ENCODE measurements at places on chromosomes 6 and 20.

GRCh38 chr6:143050509-143050908, 10.2 kb upstream of the AIG1 start:
- DNase-seq, result no peak

GRCh38 chr6:169803271-169803811, 51.9 kb downstream of the ERMARD start:
- no peak for DNase-seq

- peak; percentile 83 for DNase-seq
These were observed 54.4 kb upstream of the ZNF337 start for GRCh38 chr20:25750765-25751696.

DNA sequence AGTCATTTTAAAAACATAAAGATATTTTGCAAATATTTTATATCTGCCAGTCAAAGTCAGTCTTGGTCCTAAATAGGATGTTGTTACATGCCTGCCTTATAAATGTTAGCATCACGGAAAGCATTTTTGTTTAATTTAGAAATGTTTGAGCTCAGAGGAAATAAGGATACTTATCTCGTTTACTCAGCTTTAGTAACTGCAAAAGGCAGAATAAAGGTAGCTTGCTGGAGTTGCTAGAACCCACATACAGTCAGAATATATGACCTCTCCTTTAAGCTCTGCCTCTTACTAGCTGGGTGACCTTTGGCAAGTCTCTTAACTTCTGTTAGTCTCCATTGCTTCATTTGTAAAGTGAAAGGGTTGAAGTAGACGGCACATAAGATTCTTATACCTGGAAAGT, 867.3 kb downstream of the KIF16B start:
- DNase-seq, result no peak

DNA sequence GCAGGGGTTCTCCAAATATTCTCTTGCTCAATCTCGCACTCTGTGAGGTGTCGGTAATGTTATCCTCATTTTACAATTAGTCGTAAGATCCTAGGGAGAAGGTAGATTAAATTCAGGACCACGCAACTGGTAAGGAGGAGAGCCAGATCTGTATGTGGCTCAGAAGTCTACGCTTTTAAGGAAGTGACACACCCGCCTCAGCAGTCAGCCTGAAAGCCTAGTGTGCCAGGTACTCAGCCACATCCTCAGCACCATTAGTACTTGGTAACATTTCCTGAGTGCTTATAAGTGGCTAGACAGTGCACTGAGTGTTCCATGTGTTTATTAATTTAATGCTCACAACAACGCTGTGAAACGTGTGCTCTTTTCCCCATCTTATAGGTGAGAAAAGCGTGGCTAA, 63.7 kb downstream of the DHX35 start:
- DNase-seq, result no peak

DNA sequence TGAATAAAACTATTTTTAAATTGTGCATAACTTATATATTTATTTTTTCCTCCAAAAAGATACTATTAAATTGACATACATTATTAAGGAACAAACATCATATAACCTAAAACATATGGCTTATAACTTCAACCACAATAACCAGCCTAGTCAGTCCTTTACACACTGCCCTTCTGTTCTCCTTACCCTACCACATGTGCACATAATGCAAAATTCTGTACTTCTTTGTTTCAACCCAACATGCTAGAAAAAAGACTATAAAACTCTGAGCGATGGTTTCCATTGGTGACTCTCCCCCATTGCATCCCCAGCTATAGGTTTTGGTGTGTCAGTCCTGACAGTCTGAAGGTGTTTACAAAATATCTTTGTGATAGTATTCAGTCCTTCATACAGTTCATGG, 14.8 kb upstream of the TTK start:
- no peak for DNase-seq

- no peak for DNase-seq
These were observed 261.1 kb downstream of the QKI start for GRCh38 chr6:163675611-163676010.

DNA sequence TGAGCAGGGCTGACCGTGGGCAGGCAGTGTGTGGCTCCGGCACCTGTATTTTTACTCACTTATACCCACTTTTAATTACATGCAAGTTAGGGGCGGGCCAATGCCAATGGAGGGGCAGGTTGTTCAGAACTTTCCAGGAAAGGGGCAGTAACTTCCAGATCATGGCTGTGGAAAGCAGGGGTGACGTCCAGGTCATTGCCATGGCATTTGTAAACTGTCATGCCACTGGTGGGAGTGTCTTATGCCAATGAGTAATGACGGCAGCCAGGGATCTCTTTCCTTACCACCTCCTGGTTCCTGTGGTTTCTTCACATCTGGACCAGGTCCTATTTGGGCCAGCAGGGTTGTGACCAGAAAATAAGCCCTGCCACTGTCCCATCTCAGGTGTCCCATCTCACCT, 258.7 kb downstream of the THBS2 start:
- no peak for DNase-seq

- DNase-seq, result peak; percentile 84
These were observed at the start of gene SCUBE3 for GRCh38 chr6:35213824-35214756. Gene SCUBE3 (plus strand): TSS chr6:35213956. CDS start chr6:35214419, 463 bp downstream.

GRCh38 chr6:2556761-2557160, 194.0 kb downstream of the MYLK4 start:
- no peak for DNase-seq

GRCh38 chr20:38715646-38716045, 8.6 kb upstream of the SLC32A1 start:
- DNase-seq, result no peak

DNA sequence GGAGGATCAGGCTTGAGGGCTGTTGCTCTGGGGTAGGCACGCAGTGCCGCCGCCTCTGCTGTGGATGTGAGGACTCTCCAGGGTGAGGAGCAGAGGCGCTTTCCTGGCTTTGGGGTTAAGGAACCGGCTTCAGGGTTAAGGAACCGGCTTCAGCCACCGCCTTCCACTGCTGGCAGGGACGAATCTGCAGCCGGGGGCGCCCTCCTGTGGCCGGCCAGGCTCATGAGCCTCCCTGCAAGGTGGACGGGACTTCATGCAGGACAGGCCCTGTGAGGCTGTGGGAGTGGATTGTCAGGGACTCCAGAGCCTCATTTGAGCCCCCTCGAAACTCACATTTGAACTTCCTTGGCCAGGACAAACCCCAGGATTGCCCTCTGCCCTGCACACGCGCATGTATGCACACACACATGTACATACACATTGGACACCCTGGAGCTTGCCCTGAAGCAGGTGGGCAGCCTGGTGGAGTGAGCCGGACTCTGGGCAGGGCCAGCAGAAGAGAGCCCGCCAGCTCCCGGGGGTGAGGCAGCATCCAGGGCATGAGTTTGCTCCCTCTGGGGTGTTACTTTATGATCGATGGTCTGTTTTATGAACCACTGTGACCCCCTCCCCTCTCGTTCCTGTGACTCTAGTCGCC, 146.9 kb downstream of the PHACTR3 start:
- peak; percentile 85 for DNase-seq

- DNase-seq, result no peak
These were observed 33.3 kb upstream of the LAMA4 start for GRCh38 chr6:112287577-112288225.

- no peak for DNase-seq
These were observed 23.1 kb upstream of the BMP7 start for GRCh38 chr20:57289391-57290177.

- DNase-seq, result no peak
These were observed 26.6 kb downstream of the CPXM1 start for GRCh38 chr20:2773812-2774211.

DNA sequence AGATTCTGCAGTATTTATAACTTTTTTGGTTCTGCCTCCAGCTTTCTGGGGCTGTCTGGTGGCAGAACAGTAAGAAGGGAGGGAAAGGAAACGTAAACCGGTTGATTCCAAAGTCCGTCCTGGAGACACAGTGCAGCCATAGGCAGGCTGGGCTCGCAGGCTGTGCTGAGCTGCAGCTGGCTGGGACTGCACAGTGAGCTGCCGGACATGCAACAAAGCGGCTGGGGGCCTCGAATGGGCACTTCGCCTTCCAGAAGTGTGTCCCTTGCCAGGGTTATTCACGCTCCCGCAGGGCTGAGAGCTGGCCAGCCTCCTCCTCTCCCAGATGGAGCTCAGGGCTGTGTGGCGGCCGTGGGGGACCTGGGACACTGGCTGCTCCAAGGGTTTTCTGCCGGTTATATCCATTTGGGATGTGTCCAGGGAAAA, 78.1 kb upstream of the CD93 start:
- DNase-seq, result no peak

DNA sequence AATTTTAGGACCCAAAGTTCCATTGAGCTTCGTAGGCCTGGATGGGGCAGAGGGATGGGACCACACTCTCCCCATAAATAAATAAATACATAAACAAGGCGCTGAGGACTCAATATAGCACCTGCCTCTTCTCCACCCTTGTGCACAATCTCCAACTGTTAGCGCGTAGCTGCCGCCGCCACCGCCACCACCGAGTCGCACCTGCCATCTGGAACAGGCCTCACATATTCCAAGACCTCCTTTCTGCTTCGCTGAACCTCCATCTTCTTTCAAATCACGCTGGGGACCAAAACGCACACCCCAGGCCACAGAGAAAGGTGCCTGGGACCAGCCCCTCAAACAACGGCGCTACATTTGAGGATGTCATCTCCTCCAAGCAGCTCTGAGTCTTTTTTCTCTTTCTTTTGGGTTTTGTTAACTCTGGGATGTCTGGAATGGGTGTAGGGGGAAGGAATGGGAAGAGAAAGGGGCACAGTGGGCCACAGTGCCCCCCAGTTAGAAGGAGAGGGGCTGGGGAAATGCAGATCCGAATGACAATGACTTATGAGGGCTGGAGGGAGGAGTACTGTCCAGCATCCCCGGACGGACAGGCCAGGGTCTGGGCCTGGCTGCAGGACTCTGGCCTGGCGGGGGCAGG, 49.7 kb downstream of the NOL4L start:
- no peak for DNase-seq

DNA sequence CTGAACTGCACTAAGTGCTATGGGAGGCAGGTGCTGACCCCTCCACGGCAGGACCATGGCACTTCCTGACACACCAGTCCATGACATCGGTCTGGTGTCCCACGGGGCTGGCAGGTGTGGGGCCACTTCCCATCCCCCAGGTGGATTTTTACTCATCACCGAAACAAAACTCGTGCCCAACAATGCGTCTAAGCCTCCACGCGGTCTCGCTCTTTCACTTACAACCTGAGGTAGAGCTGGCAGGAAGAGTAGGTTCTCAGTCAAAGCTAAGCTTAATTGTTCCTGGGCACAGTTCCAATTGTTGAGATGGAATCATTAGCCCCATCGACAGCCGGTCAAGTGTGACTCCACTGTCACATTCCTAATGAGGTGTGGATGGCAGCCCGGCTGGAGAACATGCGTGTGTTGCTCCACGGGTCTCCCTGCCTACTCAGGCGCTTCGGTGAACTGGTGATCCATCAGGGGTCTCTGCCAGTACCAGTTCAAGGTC, 125.7 kb downstream of the SLC23A2 start:
- DNase-seq, result no peak

DNA sequence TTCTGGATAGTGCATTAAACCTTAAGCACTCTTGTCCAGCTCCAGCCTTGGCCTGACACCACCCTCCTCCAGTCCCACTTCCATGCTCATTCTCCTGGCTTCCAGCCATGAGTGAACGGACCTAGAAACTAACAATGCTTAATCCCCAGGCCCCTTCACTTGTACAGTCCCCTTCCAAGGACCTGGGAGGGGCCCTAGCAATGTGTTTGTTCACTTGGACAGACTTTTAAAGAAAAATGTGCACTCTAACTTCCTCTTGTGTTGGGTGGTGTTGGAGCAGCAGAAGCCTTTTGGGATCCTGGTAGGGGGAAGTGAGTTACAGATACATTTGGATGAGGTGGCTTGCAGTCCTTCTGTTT, 48.9 kb upstream of the CCN6 start:
- DNase-seq, result peak; percentile 53

GRCh38 chr6:82568290-82568993, 204.8 kb downstream of the TPBG start:
- DNase-seq, result no peak

- no peak for DNase-seq
These were observed 8.3 kb downstream of the TENT5A start for GRCh38 chr6:81744131-81744530.

DNA sequence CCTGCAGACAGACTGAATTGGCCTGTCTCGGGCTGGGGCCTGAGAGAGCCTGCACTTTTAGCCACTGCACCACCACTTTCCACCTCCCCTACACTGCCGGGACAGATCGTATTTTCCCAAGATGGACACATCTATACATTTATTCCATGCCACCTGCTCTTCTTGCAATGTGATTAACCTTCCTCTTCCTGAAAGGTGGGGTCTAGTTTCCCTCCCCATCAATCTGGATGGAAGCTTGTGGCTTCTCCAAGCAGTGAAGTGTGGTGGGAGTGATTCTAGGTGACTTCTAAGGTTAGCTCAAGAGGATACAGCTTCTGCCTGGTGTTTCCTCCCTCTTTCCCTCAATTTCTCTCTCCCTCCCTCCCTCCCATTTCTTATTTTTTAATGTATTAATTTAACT, 150.3 kb upstream of the PROKR2 start:
- DNase-seq, result no peak

DNA sequence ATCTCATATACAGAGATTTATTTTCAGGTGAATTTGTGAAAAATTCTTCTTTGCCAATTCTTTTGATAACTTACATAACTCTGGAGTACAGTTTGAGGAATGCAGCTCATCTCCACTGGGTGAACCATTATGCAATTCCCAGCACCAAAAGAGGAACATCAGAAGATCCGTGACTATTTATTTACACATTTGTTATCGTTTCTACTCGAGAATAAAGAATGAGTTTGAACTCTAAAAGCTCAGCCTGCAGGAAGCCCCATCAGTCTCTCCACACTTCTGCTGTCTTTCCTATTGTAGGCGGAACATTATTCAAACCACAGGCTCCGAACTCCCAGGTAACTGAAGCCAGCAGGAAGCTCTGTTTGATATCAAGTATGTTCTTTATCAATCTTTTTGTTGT, 95.9 kb upstream of the IFNGR1 start:
- DNase-seq, result no peak

DNA sequence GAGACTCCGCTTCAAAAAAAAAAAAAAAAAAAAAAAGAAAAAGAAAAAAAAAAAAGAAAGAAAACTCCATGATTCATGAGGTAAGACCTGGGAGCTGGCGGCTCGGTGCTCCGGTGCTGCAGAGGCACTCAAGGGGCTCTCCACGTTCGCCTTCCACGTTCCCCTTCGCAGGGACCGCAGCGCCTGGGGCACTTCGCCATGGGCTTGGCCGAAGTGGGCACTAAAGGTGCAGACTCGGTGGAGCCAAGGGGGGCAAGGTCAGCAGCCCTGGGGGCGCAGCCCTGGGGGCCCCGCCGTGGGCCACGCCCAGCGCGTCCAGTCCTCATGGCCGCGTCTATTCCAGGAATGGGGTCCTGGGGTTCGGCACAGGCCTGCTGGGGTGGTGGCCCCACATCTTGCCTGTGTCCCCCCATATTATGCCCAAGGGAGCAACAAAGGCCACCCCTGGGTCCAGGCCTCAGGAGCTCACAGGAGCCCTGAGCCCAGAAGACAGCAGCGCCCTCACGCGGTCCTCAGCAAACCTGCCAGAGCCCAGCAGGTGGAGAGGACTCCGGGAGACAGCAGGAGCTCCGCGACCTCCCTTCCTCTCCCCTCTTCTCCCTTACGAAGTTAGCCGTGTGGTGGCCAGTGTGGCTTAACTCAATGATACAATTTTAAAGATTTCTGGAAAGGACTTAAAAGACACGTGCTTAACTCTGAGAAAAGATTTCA, 21.9 kb downstream of the ZBTB46 start:
- DNase-seq, result no peak

GRCh38 chr6:28008053-28008452, 51.0 kb downstream of the OR2B6 start:
- DNase-seq, result no peak

GRCh38 chr6:31035862-31036497, 25.7 kb downstream of the MUC22 start:
- no peak for DNase-seq

All from aorta (tissue), 5 donors.